Stimulated activated CD4-positive, alpha-beta T cell treated with anti-CD3 and anti-CD28 coated beads, Interleukin-1b, Interleukin-23, amount 100 ng/mL, for 24 hours (primary cell): ENCODE measurements at places on chromosomes 13 and 19.
A peak's percentile ranks its signal among the peaks of the same experiment; 100 is the strongest.

DNA sequence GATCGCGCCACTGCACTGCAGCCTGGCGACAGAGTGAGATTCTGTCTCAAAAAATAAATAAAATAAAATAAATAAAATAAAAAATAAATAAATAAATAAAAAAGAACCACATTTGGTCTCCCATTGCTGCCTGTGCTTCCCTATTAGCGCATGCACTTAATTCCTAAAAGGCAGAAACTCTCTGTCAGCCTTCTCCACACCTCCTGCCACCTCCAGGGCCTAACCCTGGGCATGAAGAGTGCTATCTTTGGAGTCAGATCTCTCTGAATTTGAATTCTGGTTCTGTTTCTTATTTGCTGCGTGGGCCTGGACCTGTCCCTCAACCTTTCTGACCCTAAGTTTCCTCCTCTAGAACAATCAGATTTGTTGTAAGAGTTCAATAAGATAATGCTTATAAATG is 11.3 kb downstream of the NCAN start:
- DNase-seq, result no peak

GRCh38 chr13:111212517-111212873 is 97.4 kb downstream of the ARHGEF7 start:
- no peak for DNase-seq

DNA sequence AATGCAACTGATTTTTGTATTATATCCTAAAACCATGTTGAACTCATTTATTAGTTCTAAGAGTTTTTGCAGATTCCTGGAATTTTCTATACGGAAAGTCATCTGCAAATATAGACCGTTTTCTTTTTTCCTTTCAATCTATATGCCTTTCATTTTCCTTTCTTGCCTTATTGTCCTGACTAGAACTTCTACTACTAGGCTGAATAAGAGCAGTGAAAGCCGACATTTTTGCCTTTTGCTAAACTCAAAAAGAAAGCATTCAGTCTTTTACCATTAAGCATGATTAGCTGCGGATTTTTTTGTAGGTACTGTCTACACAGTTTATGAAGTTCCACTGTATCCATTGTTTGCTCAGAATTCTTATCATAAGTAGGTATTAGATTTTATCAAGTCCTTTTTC is 328.4 kb downstream of the TEX29 start:
- no peak for DNase-seq

DNA sequence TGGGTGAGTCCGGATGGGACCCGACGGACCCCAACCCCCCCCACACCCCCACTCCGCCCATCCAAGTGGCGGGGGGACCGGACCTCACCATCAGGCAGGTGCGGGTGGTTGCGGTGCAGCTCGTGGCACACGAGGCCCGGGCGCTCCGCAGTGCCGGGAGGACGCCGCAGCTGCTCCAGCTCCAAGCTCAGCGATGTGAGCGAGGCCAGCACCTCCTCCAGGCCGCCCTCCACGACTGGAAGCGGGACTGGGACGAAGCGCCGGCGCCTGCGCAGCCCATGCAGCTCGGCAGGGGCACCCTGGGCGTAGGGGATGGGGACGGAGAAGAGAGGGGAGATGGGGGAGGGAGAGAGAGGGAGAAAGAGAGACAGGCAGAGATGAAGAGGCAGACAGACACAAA is 30.1 kb upstream of the OLFM2 start:
- no peak for DNase-seq

GRCh38 chr13:78862446-78862845 is 203.5 kb upstream of the OBI1 start:
- DNase-seq, result no peak

DNA sequence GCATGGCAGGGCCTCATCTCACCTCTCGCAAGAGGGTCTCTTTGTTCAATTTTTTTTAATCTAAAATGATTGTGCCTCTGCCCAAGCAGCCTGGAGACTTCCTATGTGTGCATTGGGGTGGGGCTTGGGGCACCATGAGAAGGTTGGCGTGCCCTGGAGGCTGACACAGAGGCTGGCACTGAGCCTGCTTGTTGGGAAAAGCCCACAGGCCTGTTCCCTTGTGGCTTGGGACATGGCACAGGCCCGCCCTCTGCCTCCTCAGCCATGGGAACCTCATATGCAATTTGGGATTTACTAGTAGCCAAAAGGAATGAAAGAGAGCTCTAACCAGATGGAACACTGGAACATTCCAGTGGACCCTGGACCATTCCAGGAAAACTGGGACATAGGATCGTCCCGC is 8.0 kb downstream of the FXYD3 start:
- no peak for DNase-seq

GRCh38 chr19:39413272-39413910 is 922 bp downstream of the PLEKHG2 start:
- DNase-seq, result no peak

DNA sequence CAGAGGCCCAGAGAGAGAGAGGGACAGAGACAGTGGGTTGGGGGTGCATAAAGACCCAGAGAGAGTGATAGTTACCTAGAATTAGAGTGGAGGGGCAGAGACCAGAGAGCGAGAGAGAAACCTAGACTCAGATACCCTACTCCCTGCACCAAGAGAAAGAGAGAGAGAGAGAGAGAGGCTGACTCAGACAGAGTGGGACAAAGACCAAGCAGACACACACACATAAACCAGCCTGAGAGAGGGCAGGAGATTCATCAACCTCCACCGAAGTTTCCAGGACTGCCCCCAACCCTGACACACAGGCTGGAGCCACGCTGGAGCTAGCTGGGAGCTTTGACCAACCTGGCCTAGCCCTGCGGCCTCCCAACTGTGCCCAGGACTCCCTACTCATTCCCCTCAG is 12.9 kb downstream of the SYT3 start:
- DNase-seq, result no peak

DNA sequence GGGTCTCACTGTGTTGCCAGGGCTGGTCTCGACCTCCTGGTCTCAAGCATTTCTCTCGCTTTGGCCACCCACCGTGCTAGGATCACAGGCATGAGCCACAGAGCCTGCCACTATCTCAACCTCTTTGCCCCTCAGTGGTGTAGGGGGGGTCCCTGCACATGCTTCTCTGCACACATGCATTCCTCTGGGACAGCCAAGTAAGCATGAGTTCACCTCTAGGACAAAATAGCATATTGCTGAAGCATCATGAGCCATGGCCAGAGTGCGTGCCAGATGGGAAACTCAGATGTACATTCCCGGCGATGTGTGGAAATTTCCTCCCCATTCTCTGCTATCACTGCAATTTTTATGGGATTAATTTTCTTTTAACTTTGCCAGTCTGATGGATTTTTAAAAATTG is 23.1 kb downstream of the CHAF1A start:
- no peak for DNase-seq

- DNase-seq, result no peak
Observed at GRCh38 chr19:55820037-55820436, 11.8 kb downstream of the NLRP11 start.

DNA sequence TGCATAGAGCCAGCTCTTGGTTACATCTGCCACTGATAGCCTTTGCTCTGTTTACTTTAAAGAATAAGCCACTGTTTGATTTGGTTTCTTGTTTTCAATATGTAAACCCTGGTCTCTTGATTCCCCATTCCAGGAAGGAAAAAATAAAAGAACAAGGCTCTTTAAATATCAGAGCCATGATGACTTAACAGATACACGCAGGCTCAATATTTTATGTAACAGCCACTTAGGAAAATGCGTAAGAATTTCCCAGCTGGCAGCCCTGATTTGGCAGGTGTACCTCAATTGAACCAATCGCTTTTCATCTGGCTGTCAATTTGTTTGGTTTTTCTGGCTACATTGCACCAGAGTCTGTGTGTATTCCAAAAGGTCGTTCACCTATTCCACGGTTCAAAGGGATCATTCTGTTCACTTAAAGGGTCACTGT is 65.6 kb downstream of the IRS2 start:
- DNase-seq, result no peak

DNA sequence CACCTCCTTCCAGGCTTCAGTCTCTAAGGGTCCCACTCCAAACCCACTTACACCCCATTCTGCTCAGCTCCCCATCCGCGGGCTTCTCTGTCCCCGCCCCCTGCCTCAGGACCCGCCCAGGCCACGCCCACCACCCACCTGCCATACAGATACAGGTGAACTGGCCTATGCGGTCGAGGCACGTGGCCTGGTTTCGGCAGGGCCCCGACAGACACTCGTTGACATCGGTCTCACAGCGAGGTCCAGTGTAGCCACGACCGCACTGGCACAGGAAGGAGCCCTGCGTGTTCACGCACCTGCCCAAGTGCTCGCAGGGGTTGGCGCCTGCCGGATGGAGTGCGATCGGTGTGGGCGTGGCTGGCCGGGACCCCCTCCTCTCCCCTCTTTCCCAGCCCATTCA is 11.9 kb downstream of the NOTCH3 start:
- no peak for DNase-seq

GRCh38 chr19:58562122-58563033 is 4.0 kb upstream of the UBE2M start:
- no peak for DNase-seq

- no peak for DNase-seq
Observed at GRCh38 chr19:15529774-15530372, 21.5 kb downstream of the CYP4F22 start.

DNA sequence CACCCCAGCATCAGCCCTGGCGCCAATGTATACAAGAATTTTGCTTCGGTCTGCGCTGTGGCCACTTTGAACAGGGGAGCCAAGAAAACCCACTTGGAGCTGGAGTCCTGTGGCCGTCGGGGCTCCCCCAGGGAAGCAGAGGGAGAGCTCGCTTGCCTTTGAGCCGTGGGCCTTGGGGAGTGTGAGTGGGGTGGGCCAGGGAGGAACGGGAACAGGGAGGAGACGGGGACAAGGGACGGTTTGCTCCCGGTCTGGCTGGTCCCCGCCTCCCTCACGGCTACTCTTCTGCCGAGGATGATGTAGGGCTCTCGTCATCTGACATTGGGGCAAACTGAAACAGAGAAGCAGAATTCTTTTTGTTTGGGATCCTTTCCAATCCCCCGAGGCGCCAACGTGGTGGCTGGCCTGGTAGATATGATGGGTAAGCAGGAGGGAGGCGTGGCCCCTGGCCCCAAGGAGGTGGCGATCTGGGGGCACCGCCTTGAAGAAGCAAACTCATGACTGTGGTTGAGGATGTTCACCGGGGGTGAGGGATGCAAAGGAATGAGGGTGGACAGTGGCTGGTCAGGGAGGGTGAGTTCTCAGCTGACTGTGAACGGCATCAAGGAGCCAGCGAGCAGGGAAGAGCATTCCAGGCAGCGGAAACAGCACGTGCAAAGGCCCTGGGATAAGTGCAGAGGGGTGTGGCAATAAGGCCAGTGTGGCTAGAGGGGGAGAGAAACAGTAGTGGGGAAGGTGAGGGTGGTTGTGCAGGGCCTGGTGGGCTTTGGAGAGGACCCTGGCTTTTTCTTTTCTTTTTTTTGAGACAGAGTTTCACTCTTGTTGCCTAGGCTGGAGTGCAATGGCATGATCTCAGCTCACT is 10.9 kb upstream of the SPC24 start:
- DNase-seq, result no peak

DNA sequence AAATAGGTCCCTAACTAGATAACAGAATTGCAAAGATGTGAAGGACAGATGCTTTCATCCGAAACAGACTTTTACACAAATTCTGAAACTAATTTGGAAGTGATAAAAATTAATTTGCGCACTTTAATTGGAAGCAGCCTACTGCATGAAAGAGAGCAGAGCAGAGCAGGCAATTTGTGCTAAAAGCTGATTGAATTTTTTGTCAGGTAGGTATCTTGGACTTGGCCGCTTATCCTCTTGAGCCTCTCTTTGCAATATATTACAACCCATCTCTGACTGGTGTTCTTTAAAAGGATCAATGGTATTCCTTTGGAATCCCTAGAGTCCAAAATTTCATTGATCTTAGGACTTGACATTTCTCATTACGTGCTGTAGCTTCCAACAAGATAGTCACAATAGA is 183.3 kb upstream of the MAB21L1 start:
- DNase-seq, result no peak

GRCh38 chr19:31261019-31261602 is 88.1 kb downstream of the TSHZ3 start:
- DNase-seq, result no peak

DNA sequence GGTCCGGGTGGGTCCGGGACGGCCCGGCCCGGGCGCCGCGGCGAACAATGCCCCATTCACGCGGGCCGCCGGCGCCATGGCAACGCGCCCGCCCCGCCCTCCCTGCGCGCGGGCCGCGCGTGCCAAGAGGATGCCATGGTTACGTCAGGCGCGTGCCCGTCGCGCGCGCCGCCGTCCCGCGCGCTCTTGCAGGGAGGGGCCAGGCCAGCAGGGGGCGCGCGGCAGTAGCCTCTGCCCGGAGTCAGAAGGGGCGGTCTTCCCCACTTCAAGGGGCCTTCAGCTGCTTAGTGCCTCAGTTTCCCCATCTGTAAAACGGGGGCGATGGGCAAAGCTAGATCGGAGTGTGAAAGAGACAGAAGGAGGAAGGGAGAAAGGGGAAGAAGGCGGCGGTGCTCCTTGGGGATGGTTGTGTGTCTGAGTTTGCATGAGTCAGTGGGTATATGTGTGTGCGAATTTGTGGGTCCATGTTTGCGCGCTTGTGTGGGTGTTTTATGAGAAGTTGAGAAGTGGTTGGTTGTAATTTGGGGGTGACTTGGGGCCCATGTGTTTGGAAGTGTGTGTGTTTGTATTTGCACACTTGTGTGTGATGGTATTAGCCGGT is 11.6 kb upstream of the NFIX start:
- DNase-seq, result peak; percentile 85

DNA sequence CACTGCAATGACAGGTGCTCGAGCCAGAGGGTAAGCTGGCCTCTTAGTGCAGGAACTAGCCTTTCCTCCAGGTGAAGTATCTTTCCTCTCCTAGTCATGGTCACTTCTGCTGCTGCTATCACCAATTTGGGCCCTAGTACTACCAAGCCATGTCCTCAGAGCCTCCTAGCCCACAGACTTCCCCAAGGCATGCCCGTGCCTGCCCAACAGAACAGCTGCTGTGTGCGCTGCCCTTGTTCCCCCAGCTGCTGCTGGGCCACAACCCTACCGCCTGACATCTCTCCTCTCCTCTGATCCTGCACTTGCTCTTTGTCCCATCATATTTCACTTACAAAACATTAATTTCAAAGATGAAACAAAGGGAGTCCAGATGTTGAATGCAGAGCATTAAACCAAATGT is 168.5 kb upstream of the FREM2 start:
- no peak for DNase-seq
